ENCODE measurements at places on chromosomes 11 and 22.

GRCh38 chr11:128926437-128927107 is 16.1 kb downstream of the TP53AIP1 start:
- DNase-seq, result no peak

DNA sequence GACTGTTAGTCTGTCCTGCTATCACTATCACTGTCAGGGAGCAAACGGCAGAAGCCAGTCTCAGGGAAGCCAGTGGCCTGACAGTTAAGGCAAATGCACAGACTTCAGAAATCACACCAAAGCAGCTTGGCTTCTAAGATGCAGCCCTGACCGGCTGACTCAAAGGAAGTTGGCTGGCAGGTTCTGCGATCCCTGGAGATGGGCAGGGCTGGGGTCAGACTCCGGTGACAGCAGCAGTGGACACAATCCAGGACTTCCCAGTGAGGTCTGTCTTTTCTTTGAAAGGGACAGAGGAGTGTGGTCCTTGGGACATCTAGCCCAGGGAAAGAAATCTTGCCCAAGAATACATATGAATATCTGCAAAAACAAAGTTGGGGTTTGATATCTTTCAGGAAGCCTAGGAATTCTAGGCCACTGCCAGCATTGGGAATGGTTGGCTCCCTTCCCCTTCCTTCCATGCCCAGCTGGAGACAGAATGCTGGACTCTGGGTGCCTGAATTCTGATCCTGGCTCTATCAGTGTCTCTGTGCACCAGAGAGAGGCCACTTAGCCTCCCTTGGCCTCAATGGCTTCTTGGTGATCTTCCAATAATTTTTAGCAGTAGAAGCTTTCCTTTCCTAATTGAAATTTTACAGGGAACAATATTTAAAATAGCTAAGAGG is 108.9 kb downstream of the KIRREL3 start:
- no peak for DNase-seq

GRCh38 chr11:62128835-62129234 is 5.0 kb downstream of the INCENP start:
- DNase-seq, result no peak

GRCh38 chr11:44577231-44577830 is 11.9 kb downstream of the CD82 start:
- DNase-seq, result no peak

DNA sequence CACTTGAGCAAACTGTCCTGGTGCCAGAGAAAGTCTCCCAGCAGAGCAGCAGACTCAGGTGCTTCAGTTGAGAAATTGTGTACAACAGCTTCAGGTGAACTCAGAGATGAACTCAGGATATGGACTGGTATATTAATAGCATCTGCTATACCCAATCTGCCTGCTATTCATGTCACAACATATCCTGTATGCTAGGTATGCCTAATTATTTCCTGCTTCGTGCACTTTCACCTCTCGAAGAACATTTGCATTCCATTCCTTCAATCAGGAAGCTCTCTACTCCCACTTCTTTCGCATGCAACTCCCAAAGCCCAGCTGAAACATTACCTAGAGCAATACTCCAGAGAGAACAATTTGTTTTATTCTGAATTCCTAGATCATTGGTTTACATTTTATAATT is 207.7 kb downstream of the KCNA4 start:
- DNase-seq, result no peak

- no peak for DNase-seq
These were observed 24.2 kb downstream of the CD44 start for GRCh38 chr11:35163209-35163608.

DNA sequence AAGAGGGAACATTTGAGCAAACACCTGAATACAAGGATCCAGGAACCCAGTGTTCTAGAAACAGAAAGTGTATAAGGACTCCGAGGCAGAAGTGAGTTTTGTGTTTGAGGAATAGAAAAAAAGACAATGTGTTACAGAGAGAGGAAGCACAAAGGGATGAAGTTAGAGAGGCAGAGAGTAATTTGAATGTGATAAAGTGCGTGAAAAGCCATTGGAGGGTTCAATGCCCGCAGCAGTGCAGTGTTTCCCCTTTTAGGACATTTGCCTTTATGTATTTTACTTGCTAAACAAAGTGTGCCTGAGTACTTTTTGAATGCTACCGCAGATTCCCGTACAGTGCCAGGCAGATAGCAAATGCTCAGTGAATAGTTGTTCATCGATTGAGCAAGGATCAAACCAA is 508.5 kb downstream of the RAB38 start:
- no peak for DNase-seq

- DNase-seq, result no peak
These were observed 1044.0 kb downstream of the DLG2 start for GRCh38 chr11:84583106-84583505.

- DNase-seq, result no peak
These were observed 1.5 kb downstream of the LMF2 start for GRCh38 chr22:50505776-50506610.

DNA sequence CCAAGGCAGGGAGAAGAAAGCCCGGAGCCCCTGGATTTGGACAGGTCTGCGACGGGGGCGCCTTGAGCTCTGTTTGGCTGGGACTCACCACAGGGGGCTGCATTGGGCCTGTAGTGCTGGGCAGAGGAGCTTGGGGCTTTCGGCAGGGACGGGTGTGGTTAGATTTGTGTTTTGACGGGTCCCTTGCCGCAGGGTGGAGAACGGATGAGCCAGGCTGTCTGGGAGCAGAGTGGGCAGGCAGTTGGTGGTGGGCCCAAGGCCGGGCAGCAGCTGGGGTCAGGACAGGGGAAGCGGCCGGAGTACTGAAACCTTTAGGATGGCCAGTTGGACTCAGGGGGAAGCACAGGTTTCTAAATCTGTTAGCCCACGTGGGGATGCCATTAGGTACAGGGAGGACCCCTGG is 13.4 kb downstream of the C11orf24 start:
- no peak for DNase-seq

DNA sequence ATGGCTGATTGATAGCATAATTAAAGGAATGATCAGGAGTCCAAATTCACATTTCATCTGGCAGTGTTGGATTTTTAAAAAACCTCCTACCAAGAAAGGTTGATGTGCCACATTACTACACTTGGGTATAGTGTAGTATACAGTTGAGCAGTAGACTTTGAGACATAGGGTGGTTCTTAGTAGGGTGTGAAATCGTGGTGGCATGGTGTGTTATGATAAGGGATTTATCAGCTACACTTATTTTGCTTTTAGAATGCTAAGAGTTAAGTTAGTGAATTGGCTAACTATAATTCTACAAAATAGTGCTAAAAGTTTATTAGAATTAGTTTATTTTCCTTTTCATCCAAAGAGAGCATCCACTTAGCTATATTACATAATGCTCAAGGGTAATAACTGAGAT is 13.1 kb downstream of the TBCEL start:
- DNase-seq, result no peak

GRCh38 chr11:65352783-65353182 is 1.8 kb upstream of the TIGD3 start:
- DNase-seq, result no peak

DNA sequence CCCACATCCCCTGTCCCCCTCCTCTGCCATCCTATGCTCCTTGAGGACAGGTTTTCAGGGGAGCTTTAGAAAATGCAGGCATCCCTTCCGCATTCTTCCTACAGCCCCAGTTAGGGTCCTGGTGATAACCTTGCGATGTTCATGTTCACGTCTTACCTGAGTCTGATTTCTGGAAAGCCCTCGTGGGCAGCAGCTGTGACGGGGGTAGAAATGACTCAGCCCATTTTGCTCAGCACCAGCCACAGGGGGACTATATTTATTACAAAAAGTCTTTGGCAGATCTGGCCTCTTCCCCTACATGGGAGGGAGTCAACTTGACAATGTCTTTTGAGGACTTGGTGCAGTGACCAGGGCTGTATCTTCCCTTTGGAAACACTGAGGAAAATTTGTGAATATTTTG is 12.3 kb downstream of the PKNOX2 start:
- no peak for DNase-seq

- peak; percentile 31 for DNase-seq
These were observed 2.6 kb upstream of the RRM1 start for GRCh38 chr11:4092026-4092425.

DNA sequence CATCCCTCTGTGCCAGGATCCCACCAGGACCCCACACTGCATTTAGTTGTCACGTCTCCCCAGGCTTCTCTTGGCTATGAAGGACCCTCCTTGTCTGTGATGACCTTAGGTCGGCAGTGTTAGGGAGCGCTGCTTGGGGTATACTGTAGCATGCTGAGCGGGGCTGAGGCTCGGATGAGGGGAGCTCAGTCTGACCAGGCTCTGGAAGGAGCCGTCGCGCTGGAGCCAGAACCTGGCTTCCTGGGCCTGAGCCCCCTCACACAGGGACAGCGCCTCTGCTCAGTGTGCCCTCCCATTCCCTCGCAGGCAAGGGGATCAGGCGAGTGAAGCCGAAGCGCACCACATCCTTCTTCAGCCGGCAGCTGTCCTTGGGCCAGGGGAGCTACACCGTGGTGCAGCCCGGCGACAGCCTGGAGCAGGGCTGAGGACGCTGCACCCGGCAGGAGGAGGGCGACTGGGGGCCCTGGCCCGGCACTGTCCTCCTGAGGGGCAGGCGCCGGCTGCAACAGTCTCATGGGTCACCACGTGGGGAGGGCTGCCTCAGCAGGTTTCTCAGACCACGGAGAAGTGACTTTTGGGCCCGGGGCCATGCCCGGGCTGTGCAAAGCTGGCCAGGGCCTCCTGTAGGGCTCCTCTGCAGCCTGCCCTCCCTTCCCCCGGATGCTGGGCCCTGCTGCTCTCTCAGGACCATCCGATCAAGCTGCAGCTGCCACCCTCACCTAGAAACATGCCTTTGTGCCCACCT is 11.5 kb upstream of the NEAT1 start:
- no peak for DNase-seq

DNA sequence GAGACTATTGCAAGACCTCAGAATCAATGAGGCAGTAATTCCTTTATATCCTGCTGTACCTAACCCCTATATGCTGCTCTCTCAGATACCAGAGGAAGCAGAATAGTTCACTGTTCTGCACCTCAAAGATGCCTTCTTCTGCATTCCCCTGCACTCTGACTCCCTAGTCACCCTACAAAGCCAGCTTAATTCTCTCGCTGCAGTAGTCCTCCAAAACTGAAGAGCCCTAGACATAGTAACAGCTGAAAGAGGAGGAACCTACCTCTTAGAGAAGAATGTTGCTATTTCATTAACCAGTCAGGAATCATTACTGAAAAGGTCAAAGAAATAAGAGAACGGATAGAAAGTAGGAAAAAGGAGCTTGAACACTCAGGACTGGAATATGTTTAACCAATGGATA is 49.3 kb downstream of the PRSS23 start:
- no peak for DNase-seq

- no peak for DNase-seq
These were observed 686 bp downstream of the LMF2 start for GRCh38 chr22:50506611-50507420.

DNA sequence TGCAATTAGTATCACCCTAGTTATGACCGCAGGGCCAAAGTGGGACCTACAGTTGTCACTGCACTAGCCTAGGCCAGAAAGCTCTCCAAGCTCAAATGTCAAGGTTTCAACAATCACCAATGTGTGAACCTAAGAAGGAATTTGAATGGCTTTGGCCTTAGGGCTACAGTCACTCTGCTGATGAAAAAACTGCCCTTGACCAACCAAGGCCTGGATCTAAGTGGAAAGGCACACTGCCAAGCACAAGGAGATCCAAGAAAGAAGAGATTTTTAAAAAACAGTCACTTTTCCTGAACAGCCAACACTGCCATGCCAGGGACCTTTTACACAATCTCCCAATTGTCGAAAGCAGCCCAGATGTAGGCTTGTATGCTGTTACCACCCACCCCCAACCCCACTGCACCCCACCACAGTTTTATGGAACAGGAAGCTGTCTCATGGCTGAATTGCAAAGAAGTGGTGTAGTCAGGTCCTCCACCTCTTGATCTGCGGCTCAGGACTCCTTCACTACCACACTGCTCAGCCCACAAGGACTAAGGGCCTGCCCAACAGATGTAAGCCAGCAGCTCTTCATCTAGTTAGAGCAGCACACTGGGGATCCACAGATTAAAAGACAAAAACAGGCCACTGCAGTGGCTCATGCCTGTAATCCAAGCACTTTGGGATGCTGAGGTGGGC is 32.9 kb downstream of the SMCO4 start:
- no peak for DNase-seq

GRCh38 chr11:75582506-75582894 is 20.4 kb downstream of the SERPINH1 start:
- peak; percentile 1 for DNase-seq

DNA sequence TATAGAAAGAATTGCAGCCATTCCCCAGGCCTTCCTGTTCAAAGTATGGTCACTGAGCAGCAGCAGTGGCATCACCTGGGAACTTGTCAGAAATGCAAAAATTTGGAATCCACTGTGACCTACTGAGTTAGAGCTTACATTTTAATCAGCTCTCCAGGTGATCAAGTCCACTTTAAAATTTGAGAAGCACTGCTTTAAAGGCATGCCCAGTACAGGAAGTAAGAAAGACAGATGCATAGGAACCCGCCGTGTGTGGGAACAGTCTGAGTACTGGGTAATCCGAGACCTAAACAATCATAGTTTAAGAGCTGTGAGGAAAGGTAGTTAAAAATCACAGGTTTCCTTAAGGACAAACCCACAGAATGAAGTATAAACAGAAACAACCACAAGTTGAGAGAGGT is 462.4 kb downstream of the RAB38 start:
- DNase-seq, result no peak

DNA sequence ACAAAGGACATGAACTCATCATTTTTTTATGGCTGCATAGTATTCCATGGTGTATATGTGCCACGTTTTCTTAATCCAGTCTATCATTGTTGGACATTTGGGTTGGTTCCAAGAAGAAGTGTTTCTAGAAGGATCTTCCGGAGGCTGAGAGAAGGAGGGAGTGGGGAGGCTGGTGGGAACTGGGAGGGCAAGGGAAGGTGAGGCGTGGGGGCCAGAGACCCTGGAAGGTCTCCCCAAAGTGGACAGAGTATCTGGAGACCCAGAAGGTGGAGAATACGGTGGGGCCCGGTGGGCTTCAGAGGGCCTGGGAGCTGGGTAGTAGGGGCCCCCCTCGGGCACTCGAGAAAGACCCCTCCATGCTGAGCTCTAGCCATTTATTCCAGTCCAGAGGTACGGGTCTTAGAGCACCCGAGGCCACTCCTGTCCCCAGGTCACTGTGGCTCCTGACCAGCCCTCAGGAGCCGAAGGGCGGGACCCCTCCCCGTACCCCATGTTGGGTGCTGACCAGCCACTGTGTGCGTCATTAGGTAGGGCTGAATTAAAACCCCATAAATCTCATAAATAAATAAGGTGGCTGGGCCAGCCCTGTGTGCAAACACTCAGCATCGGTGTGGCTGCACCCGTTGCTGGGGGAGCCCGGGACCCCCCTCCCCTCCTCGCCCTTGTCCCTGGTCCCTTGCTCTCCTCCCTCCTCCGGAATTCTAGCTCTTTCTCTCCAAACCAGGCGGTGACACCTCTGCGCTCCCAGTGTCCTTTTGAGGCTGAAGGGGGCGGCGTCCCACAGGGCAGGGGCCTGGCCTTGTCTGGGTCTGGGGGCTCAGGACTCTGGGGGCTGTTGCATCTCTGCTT is 38.8 kb upstream of the MUC5AC start:
- DNase-seq, result no peak
